ENCODE measurements at places on chromosomes 12 and 14.

GRCh38 chr14:24330973-24331674 lies 3.7 kb downstream of the ADCY4 start:
- DNase-seq: no peak

- DNase-seq: no peak
Observed at GRCh38 chr12:124361074-124361970, 66.4 kb downstream of the RFLNA start.

GRCh38 chr12:44812062-44812461 lies 64.1 kb downstream of the NELL2 start:
- DNase-seq: peak; percentile 66

- no peak for DNase-seq
Observed at GRCh38 chr12:124625867-124626675, 58.7 kb upstream of the NCOR2 start.

DNA sequence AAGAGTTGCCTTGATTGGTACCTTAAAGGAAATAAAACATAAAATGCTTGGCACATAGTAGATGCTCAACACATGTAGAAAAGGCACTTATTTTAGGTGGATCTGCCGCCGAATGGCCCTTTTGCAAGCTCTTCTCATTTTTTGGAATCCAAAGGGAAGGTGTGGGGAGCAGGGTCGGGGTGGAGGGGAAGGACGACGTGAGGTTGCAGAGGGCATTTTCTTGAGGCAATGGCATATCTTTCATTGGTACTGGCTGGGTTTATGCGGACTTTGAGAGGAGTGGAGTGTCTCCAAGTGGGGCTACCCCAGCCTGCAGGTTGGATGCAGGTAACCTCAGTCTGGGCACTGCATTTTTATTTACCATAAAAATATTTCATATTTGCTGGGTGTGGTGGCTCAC lies 8.1 kb downstream of the RTL1 start:
- DNase-seq: no peak

DNA sequence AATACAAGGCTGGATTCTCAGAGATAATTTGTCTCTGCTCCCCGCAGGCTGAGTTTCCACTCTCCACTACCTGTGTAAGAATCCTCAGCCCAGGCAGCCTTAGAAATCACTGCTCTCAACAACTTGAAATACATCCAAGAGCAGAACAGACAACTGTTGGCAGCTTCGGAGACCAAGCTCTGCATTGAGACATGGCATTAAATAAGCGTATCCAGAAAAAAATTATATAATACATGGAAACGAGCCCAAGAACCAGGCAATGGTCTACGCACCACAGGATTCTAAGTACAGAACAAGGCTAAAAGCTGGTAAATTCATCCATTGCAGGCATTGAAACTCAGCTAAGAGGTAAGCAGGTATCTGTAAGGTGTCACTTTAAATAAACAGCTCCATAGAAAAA lies 165.5 kb upstream of the DIO3 start:
- DNase-seq: no peak

GRCh38 chr12:60144395-60144794 lies 548.6 kb downstream of the SLC16A7 start:
- no peak for DNase-seq

- no peak for DNase-seq
Observed at GRCh38 chr12:5585178-5585577, 153.3 kb downstream of the NTF3 start.

DNA sequence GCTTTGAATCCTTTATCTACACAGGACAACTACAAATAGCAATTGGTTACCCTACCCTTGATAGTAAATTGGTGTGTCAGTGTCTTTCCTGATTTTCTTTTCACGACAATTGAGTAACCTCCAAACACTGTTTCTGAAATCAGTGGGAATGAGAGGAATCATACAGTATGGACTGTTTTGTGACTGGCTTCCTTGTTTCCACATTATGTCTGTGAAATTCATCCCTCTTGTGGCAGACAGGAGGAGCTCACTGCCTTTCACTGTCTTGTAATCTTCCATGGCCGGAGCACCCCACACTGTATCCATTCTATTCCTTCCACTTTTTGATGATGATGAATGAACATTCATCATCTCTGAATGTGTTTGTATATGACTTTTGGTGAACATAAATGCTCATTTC lies 164.0 kb upstream of the PZP start:
- no peak for DNase-seq

- no peak for DNase-seq
Observed at GRCh38 chr14:101825797-101826196, 64.3 kb downstream of the PPP2R5C start.
